ENCODE measurements at places on chromosomes 7 and 10.

GRCh38 chr10:74371696-74372095 is 220.7 kb downstream of the ADK start:
- no peak for DNase-seq

DNA sequence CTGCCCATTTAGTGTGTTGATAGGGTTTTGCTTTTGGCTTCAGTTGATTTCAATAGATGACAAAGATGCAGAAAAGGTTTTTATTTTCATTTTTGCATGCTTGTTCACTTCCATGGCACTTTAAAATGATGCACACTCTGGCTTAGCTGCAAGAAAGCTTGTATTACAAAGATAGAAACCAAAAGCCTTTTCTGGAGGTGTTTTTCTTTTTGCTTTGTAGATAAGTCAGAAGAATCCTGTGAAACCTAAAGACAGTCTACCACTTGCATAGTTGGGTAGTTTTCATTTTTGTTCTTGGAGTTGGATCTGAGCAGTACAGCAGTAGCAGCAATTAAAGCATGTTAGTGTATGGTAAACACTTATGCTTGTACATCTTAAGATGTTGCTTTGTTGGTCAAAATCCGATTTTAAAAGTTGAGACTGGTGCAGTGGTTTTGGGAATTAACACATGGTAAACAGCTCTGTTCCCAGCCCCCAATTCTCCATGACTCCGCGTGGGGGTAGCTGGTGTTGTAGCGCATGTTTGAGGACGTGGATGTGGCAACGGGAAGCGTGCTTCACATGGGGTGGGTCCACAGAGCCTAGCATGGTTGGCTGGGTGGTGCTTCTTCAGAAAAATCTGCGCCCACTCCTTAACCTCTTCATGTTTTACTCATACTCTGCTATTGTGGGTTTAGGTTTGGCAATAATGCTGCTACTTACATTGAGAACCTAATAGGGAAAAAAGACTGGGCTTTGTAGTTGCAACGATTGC is 19.8 kb downstream of the CCNY start:
- DNase-seq = peak; percentile 53

- DNase-seq = no peak
These were observed 194.2 kb downstream of the SLC25A13 start for GRCh38 chr7:96127746-96128145.

GRCh38 chr7:85185424-85186082 is 1.3 kb downstream of the SEMA3D start:
- DNase-seq = no peak

- DNase-seq = no peak
These were observed 534.3 kb downstream of the GRM8 start for GRCh38 chr7:126718419-126718818.

- no peak for DNase-seq
These were observed at the start of gene PLEKHS1 for GRCh38 chr10:113751181-113751732. TSS of gene PLEKHS1 (plus strand) at chr10:113751682. CDS start at chr10:113755278, 3,596 bp downstream.

DNA sequence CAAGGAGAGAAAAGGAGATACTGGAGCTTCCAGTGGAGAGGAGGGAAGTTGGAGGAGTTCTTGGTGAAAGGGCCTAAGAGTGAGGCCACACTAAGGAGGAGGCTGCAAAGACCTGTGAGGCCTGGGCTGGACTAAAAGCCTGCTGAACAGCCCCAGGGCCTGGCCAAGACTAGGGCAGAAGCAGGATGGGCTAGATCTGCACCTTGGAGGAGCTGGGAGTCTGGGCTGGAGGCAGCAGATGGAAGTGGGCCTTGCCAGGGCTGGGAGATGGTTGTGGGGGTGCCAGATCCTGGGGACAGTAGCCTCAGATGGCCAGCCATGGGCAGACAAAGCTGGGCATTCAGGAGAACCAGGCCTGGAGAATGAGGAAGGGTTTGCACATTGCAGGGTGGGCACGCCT is 6.5 kb upstream of the PURB start:
- no peak for DNase-seq

GRCh38 chr7:115410434-115410820 is 488.5 kb downstream of the MDFIC start:
- no peak for DNase-seq

DNA sequence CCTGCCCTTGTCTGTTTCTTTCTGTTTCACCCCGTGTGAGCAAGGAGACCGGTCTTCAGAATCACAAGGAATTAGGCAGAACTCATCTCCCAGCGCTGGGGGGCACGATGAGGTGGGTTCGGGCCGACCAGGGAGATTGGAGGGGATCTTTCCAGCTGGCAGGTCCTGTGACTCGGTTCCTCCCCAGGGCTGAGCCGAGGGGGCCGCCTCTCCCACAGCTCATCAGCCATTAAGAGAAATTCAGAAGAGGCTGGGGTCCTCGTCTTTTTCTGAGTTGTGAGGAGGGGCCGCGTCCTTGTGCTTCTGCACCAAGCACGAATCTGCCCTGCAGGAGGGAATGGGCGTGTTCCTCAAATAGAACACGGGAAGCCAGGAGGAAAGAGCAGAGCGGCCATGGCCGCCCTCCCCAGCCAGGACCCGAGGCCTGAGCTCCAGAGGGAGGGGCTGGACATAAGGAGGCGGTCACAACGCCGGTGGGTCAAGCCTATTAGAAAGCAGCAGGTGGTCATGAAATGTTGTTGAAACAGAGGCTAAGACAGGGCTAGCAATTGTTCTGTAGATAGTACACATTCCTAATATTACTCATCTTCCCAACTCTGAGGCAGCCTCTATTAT is 125.3 kb downstream of the ADARB2 start:
- DNase-seq = no peak

DNA sequence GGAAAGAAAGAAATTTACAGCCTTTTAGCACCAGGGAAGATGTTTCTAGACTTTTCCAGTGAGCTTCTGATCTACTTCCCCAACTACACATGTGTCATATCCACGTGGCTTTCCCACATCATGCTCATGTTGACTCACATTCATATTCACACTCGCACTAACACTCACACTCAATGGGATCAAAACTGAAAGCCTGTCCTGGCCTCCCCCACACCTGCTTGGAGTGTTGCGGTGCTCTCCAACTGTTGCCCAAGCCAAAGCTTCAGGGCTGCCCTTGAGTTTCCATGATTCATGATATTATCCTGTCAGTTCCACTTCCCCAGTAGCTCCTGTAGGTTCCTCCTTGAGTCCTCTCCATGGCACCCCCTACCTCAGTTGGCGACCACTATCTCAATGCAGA is 444.4 kb downstream of the GATA3 start:
- no peak for DNase-seq

- DNase-seq = no peak
These were observed 82.8 kb downstream of the MKI67 start for GRCh38 chr10:128043259-128044045.

DNA sequence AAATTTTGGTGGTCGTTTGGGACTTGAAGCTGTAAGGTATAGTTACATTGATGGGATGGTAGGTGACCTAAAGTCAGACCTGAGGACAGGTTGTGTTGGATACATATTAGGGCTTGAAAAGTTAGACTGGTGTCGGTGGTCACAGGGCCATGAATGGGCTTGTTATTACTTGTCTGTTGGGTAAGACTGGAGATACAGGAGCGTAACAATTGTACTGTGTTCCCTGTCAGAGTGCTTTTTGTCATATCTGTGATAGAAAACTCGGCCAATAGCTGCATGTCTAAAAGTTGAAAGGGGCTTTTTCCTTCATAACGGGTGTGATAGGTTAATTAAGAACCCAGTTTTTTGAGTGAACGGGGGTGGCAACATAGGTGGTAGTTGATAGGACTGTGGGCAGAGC is 13.5 kb upstream of the CHST3 start:
- no peak for DNase-seq

- DNase-seq = no peak
These were observed 22.4 kb downstream of the UBTD1 start for GRCh38 chr10:97520978-97521761.

DNA sequence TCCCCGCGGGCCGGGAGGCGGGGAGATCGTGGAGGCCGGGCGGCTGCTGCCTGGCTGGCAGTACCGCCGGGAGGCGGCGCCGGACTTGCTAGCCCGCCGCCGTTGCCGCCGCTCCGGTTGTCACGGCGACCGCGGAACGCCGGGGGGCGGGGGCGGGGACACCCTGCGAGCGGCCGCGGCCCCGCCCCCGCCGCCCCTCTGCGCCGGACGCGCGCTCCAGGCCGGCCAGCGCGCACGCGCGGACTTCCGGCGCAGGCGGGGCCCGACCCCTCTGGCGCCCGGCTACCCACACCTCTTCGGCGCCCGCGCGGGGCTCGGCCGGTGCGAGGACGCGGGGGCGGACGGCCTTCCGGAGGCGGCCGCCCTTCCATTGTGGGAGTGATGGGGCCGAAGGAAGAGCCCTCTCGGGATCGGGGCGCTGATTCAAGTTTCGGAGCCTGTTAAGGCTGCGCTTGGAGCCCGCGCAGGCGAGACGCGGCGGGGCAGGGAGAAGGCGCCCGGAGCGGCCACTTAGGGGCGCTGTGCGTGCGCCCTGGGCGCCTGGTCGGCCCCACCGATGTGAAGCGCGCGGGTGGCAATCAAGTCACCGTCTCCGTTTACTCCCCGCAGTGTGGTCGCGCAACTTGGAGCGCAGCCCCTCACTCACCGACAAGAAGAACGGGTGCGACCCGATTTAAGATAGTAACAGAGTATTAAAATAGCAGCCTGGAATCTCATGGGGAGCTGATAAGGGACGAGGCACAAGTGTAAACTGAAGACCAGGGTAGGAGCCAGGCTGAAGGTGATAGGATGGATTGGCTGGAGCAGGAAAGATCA is 449 bp upstream of the DPY19L1 start:
- DNase-seq = no peak

DNA sequence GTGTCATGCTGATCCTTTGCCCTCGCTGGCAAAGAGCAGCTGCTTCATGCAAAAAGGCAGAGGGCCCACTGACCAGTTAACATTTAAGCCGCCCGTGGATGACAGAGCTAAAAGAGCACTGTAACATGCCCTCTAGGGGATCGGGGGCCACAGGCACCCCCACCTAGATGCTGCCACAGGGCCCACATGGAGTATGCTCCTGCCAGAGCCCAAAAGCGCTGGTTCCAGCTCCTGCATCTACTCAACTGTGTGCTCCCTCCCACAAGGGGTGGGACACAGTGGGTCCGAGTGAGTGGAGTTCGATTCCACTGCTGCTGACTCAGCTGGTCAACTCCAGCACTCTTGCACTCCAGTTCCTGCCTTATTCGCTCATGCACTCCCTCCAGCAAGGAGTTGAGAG is 199.8 kb upstream of the CNTNAP2 start:
- DNase-seq = no peak

- DNase-seq = no peak
These were observed 270.7 kb downstream of the PARD3 start for GRCh38 chr10:34544400-34544799.

DNA sequence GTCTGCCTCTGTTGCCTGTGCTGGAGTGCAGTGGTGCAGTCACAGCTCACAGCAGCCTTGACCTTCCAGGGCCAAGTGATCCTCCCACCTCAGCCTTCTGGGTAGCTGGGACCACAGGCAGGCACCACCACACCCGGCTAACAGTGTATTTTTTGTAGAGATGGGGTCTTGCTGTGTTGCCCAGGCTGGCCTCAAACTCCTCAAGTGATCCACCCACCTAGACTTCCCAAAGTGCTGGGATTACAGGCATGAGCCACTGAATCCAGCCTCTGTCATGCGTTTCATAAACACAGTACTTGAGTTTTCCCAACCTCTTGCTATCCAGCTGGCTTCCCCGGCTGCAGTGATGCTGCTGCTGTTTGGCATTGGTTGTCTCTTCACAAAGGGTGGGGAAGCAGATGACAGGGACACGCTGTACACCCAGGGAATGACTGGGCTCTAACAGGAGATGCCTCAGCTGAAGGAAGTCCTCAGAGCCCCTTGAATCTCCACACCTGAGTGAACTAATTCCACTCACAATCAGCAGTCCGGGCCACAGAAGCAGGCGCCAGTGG is 191.5 kb downstream of the DIP2C start:
- DNase-seq = no peak

DNA sequence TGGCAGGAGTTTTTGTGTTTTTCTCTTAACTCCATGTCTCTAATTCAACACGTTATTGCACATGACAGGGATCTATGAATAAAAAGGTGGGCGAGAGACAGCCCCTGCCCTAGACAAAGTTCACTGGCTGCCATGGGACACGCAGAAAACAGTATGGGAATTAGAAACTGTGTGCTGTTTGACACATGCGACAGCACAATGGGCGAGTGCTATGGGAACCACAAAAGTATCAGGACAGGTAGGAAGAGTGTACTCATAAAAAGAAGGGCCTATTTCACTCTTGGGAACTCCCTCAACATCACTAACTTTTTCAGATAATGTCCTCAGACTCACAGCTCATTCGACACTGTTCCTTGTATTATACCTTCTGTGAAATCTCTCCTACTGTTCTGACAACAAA is 45.7 kb downstream of the MINDY3 start:
- no peak for DNase-seq

- DNase-seq = no peak
These were observed 181.6 kb upstream of the LRGUK start for GRCh38 chr7:133945497-133945896.

DNA sequence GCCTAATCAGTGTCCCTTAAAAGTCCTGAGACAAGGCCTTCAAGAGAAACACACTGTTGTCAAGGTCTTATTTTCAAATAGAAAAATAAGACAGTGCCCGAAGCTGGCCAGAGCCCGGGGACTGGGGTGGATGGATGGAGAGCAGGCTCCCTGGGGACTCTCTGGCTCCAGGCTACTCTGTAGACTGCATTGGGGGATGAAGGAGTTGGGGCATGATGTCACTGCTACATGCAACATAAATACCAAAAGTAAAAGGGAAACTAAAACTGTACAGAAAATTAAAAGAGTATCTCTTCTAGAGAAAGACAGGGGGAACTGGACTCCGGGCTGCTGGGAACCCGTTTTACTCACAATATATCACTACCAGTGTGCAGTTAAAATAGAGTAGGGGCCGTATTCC is 629.8 kb downstream of the KCNMA1 start:
- DNase-seq = no peak

DNA sequence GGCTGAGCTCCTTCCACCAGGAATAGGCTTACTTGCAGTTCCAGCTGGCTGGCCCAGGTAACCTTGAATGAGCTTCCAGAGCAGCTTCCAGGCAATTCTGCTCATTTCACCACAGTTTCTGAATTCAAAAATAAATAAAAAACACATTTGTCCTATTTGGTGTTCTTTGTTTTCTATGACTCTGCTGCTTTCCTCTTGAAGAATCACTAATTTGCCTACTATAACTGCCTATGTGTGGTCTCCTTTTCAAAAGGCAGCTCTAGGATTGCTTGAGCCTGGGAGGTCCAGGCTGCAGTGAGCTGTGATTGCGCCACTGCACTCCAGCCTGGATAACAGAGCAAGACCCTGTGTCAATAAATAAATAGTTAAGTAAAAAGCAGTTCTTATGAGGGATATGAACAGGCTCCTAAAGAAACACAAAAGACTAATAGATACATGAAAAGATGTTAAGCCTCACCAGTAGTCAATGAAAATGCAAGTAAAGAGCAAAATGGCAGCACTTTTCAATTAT is 19.5 kb upstream of the TNPO3 start:
- DNase-seq = no peak

DNA sequence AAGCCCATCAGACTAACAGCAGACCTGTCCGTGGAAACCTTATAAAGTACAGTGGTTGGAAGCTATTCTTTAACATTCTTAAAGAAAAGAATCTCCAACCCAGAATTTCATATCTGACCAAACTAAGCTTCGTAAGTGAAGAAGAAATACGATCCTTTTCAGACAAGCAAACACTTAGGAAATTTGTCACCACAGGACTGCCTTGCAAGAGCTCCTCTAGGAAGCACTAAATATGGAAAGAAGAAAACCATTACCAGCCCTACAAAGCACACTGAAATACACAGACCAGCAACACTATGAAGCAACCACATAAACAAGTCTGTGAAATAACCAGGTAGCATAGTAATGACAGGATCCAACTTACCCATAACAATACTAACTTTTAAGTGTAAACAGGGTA is 177.7 kb upstream of the PRSS1 start:
- no peak for DNase-seq
